ENCODE measurements at places on chromosomes 11 and 22.

- DNase-seq = no peak
These were observed 176.5 kb downstream of the LARGE1 start for GRCh38 chr22:33743756-33744155.

- DNase-seq = no peak
These were observed 1.6 kb downstream of the GTPBP1 start for GRCh38 chr22:38707346-38707745.

DNA sequence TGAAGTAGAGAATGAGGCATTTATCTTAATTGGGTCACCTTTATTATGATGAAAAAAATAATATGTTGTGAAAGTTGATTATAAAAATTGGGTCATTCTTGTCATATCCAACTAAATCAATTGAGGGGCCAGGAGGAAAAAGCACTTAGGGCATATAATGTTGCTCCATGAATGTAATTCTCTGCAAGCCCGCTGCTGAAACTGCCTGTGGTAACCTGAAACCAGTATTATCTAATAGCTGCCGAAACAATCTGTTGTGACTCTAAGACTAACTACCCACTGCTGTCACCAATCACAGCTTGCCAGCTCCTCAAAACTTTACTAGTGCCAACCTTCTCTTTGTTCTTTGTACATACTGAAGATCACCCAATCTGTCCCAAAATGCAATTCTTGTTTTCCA, 115.8 kb downstream of the ATG16L2 start:
- no peak for DNase-seq

DNA sequence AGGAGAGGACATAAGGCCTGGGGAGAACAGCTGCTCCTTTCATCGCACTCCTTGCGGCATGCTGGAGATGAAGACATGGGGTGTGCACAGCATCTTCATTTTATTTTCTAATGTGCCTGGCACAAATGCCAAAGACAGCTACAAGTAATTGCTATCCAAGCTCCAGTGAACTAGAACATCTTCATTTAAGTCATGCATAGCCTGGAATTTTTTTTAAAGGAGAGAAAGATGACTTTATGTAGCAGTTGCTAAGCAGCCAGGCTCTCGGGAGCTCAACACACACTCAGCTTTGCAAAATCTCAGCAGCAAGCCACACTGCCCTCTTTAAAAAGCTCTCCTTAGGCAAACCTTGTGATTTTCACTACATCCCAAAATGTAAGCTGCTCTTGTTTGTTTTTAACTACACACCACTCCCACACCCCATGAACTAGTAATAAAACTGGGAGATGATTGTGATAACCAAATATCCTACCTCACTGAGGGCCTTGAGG, 164.5 kb upstream of the POU2AF2 start:
- no peak for DNase-seq

DNA sequence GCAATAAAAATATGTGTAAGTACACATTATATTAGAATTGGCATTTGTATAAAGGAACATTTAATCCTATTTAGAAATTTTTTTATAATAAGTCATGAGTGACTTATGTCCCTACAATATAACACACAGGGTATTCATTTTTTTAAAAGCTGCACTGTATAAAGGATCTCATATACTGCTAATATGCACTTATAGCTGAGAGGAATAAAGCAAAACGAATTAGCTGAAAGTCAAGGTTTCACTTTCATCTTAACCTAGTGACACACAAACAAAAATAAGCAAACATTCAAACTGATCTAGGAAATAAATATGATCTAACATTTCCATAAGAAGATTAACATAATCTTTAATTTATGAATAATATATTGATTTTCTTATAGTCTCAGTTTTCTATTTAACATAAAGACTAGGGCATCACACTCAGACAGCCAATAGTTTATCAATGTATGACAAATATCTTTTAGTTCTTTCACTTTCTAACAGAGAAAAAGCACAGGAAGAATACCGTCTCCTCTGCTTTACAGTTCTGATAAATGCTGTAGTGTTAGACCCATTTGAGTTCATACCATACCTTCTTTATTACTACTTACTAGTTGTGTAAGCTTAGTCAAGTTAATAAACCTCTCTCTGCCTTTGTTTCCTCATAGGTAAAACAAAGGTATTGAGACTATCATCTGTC, 42.9 kb downstream of the DCDC1 start:
- DNase-seq = no peak

GRCh38 chr11:2958251-2958650, 29.0 kb upstream of the PHLDA2 start:
- no peak for DNase-seq

DNA sequence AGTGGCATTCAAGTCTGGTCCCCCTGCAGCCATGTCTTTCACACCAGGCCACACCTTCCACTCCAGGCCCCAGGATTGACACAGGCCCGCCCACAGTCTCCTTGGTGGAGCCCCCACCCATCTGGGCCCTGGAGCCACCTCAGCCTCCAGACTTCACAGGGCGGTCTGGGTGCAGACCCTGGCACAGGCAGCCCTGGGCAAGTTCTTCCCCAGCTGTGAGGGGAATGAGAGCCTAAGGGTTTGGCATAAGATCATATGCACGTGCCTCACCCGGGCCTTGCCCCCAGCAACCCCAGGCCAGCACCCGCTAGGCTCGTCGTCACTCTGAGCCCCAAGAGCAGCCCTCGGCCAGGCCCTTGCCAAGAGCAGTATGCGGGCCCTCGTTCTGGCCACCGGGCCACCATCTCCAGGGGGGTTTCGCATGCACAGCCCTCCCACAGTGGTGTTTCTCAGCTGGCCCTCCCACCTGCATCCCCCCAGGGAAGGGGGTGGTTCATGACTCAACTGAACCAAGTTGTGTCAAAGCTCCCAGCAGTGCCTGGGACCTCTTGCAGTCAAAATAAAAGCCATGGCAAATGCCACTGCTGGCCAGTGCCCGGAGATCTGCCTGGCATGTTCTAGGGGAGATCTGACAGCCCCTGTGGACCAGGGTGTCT, 70.4 kb upstream of the KCNQ1OT1 start:
- no peak for DNase-seq

DNA sequence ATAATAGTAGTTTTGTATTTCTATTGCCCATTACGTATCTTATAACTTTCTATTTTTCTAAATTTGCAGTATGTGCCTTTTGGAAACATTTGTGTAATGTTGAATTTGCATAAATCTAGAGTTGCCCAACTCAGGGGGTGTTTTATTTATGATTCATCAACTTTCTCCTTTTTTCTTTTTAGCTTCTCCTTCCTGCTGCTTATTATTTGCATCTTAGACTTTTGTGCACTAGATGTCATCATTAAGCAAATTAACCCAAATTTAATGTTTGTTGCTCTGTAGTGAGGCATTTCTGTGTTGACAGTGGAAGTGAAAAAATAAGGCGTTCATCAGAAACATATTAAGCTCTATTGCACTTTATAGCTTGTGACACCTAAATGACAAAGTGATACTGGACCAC, 56.2 kb upstream of the ZBED5 start:
- DNase-seq = no peak

- no peak for DNase-seq
These were observed 6.8 kb downstream of the MPST start for GRCh38 chr22:37026325-37026724.

DNA sequence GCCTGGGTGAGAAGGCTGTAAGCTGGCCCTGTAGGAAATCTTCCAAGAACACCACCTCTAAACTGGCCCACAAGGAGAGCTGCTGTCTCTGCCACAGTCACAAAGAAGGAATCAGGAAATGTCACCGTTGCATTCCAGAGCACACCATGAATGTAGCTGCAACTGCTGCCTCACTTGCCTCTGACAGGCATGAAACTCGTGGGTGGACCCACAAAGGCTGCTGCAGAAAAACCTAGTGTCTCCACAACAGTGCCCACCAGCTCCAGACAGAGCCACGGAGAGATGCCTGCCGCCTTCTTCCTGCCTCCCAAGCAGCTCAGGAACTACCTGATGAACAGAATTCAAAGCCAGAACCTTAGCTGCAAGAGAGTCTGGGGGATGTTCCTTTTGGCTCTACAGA, 10.5 kb downstream of the DNAJB13 start:
- no peak for DNase-seq

- no peak for DNase-seq
These were observed 12.2 kb downstream of the CBL start for GRCh38 chr11:119218141-119218878.

GRCh38 chr11:35178067-35178805, 39.3 kb downstream of the CD44 start:
- no peak for DNase-seq

DNA sequence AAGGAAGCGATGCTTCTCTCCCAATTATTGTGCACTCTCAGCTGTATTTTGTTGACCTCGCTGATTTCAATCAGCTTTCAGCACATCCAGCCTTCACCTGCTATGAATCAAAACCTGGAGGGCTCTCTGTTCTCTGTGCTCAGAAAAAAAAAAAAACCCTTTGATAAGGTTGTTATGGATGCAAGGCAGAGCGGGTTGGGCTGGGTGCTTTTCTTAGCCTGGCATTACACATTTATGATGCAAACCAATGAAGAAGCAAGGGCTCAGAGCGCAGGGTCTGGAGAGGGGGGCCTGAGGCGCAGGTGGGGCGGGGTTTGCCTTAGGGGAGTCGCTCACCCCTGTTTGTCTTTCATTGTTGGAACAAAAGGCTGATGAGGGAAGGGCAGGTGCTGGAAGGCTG, 86.0 kb upstream of the CADM1 start:
- DNase-seq = no peak

DNA sequence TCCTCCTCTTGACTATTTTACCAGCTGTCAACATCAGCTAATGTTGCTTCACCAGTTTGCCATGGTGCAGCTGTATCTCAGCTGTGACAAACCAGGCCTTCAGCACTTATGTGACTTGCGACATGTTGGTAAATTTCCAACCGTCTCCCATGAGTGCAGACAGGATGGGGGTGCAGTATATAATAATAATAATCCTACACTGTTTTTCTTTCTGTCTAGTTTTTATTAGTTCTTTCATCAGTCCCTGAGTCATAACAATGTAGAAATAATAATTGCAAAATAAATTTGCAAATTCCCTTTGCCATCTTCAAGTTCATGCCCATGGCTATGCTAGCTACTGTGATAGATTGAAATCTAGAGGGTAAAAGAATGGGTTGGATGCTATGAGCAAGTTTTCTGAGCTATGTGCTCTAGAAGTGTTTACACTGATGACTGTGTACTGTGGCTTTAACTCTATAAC, 4.9 kb downstream of the MMP13 start:
- no peak for DNase-seq

DNA sequence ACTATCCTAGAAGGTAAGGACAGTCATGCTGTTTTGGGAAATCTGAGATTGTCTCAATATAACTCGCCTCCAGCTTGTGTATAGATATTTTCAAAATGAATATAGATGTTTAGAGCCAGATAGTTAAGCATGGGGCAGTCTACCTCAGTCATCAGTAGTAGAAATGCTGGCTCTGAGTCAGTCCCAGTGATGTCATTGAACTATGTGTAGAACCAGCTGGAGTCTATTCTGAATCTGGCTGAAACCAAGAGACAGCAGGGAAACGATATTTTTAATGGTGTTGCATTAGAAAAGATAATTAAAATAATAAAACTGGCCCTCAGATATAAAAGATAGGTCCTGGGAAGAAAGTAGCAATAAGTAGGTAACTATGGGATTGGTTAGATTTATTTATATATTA, 25.9 kb downstream of the PIWIL4 start:
- no peak for DNase-seq

GRCh38 chr11:3186166-3186953, 21.2 kb upstream of the OSBPL5 start:
- no peak for DNase-seq

DNA sequence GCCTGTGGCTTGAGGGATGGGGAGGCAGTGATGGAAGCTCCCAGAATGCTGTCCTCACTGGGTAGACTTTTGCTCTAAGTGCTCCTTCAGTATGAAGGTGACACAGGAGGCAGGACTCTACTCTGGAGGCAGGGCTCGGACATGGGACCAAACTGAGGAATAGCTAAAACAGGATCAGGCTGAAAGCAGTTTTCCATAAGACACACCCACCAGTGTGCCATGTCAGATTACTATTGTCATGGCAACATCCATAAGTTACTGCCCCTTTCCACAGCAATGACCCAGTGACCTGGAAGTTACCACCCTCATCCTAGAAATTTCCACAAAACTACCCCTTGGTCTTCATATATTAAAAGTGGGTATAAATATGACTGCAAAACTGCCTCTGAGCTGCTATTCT, 43.6 kb upstream of the GALNT18 start:
- no peak for DNase-seq

DNA sequence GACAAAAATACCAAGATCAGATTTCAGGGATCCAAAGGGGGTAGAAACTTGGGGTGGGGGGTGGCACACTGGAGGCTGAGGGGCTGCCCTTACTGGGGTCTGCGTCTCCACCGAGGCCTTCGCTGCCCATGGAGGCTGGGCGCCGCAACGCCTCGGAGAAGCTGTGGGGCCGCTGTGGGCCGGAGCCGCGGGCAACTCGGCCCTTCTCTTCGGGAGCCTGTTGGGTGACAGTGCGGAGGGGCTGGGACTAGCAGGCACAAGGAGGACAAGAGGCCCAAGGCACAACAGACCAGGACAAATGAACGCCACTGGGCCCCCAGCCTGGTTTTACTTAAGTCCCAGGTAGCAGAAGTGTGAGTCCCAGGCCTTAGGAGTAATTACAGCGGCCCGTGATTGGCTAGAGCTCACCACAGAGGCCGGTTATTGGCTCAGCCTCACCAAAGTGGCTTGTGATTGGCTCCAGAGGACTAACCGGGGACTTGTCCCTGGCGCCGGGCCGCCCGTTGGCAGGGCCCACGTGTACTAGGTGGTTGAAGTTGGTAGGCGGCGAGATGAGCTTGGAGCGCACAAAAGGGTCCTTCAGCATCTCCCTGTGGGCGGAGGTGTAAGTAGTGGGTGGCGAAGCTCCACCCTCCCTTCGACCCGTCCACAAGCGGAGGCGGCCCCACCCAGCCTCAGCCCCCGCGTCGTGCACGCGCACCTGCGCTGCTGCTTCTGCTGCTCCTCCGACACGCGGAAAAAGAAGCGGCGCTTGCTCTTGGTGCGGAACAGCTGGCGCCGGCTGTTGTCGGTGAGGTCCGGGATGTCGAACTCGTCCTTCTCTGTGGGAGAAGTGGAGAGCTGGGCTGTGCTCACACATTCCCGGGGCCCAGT, 16.5 kb upstream of the MEN1 start:
- no peak for DNase-seq

DNA sequence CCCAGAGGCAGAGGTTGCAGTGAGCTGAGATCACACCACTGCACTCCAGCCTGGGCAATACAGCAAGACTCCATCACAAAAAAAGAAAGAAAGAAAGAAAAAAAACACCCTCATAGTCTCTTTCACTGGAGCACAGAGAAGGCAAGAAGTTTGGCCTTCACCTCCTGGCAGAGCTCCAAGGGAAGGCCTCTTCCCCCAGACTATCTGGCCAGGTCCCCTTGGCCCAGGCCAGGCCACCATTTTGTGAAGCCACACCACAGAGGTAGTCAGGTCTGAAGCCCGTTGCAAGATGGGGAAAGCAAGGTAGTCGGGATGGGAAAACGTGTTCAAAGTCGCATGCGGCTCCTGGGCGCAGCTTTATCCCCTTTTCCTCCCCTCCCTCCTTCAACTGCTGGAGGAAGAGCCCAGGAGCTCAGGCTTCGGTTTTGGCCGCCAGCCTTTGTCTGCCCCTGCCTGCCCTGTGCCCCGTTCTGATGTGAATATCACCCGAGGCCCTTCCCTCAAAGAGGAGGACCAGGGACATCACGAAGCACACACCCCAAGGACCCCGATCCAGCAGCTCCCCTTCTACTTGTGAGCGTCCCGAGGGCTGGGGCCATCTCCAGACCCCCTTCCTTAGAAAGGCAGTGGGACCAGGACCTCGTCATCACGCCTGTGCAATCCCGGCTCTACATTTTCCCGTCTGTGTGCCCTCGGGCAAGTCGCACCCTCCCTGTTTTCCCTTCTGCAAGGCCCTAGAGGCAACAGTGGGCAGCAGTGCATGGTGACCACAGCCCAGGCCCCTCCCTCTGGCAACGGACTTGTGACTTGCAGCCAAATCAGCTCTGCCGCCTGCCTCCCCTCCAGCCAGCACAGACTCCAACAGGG, 17.7 kb downstream of the CABP7 start:
- no peak for DNase-seq

Data from cortex of kidney (tissue), 1 donor.